ENCODE measurements at places on chromosomes 2 and 18.

DNA sequence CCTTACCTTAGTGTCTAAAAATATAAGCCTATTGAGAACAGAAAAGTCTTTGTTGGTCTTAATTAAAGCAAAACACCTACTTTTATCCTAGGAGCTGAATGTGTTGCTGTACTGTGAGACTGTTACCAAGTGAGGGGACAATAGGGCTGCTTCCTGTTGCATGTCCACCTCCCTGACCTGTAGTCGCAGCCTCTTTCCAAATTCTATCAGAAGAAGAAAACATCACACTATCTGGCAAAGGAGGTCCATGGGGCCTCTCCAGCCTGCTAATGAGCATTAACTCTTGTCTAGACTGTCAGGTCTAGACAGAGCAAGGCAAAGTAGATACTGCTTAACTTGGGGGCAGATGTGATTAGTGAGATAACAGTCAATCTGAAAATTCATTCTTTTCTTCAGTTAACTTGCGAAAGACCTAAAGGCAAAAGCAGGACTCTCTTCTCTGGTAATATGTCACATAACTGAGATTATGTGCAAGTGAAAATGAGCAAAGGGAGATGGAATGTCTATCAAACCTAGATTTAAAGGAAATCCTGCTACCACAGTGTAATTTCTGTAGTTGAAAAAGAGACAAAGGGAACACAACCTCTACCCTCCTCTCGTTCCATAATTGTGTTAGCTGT is 66.9 kb downstream of the CDH20 start:
- no peak for DNase-seq

DNA sequence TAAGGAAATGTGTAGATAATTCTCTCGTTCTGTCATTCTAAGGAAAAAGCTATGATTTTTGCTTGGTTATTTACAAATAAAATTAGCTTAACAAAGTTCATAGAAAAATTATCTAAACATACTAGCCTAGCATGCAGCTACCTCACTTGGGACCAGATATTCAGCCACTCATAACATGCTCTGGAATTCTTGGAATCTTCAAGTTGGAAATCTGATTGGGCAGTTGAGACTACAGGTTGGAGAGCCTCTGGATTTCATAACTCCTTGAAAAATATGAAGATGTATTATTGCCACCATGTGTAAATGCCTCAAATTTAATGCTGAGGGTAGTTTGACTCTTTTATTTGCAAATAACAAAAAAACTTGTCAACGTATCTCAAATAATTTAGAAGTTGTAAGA is 132.2 kb upstream of the GULP1 start:
- no peak for DNase-seq

GRCh38 chr2:72148003-72148836 is 558 bp upstream of the CYP26B1 start:
- DNase-seq, result no peak

DNA sequence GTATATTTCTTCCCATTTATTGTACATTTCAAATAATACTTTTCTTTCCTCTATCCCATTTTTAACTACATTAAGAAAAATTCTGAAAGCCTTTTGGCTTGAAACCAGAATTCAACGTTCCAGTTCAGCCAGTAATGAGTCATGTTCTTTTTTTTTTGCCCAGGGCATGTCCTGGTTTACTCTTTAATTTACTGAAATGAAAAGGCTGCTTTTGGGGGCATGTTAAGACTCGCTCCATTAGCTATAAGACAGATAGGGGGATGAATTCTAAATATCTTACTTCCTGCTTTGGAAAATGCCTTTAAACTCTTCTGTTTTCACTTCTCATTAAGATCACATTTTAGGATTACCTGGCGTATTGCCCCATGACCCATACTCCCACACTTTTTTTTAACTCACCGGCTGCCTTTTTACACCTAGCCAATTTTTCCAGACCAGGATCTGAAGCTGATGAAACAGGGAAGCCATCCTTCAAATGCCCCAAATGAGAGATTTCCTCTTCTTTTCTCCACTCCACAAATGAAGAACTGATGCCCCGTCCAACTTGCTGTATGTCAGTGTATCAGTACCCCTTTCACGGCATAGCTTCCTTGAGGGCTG is 585 bp downstream of the ABCA12 start:
- DNase-seq, result no peak

- DNase-seq, result no peak
Observed at GRCh38 chr2:111121028-111121827, 514 bp downstream of the BCL2L11 start.

GRCh38 chr2:54295911-54296310 is 39.9 kb upstream of the TSPYL6 start:
- no peak for DNase-seq

GRCh38 chr2:238703436-238703835 is 144.4 kb upstream of the TWIST2 start:
- no peak for DNase-seq

All from pons (tissue), 1 donor.